Breast epithelium (tissue), 4 donors: ENCODE measurements at places on chromosomes 4 and X. TPM values are rescaled to one million over a fixed set of nuclear protein-coding genes. Genes with fewer than 3 reads are reported as not detected.
A peak's percentile ranks its signal among the peaks of the same experiment; 100 is the strongest.

RLIM gene
- total RNA-seq: 45.1 TPM

MAGEC3 gene
- not detected for total RNA-seq

RPS6KA6 gene
- total RNA-seq: 5.2 TPM

- DNase-seq: no peak
Observed at GRCh38 chr4:153014460-153014859, 78.3 kb downstream of the FHDC1 start.

GRCh38 chr4:140256941-140257340, 103.0 kb upstream of the MAML3 start:
- no peak for DNase-seq

DNA sequence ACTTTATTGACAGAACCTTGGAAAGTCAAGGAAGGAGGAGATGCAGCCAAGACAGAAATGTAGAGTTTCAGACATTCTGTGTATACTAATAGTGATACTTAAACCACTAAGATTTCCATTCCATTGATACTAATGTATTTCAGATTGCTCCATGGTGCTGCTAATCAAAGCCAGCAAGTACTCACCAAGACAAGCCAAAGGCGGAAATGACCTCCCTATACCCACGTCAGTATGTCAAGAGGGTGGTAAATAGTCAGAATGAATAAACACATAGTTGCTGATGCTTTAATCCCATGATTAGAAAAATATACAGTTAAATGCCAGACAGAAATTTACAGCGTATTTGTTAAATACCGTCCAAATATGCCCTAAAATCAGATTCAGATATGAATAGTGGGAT, 417.8 kb upstream of the INTU start:
- DNase-seq: no peak

DNA sequence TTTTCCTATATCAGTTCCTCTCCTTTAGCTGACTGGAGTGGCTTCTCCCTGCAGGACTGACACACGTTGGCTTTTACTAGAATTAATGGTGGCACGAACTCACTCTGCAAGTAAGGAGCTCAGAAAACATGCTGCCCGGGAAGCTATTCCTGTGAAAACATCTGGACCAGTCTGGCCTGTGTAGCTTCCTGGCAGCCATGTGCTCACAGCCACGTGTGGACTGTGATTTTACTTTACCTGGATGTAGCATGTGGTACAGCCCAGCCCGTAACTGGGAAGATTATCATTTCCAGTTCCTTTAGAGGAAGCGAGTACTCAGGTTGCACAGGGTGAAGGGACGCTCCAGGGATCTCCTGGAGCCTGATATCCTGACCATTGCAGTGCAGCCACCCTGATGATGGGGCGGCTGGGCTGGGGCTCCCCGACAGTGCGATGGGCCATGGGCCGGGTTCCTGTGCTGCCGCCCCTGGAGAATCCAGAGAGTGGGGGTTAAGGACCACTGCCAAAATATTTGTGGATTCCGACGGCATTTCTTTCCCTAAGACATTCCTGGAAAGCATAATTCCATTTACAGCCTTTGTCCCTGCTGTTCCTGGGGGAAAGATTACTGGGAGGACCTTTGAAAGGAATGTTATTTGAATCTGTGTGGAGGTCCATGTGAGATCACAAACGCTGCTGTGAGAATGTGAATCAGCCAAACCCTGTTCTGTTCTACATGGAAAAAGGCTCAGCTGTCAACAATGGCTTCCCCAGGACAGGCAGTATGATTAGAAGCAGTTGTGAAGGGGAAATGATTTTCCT, 35.0 kb downstream of the PROM1 start:
- no peak for DNase-seq

DNA sequence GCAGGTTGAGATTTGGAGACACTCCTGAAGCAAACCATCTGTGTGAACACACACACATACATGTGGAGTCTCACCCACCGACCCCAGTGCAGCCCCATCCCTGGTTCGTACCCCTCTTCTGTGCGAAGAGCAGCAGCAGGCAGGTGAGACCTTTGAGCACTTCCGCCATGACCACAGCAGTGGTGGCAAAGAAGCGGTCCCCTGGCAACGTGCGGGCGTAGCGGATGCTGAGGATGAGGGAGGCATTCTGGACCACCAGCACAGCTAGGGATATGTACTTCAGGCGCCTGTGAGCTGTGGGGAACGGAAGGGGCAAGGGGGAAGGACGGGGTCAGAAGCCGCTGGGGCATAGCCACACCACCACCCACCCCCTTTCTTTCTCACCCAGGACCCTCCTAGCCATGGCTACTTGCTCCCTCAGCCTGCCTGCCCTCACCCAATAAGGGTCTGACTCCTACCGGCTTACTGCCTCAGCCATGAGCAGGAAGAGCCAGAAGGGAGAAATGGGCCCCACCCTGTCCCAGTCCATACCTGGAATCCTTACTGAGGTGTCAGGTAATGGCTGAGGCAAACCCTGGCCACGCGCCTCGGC, 1.6 kb downstream of the SLC35A2 start:
- DNase-seq: no peak

DNA sequence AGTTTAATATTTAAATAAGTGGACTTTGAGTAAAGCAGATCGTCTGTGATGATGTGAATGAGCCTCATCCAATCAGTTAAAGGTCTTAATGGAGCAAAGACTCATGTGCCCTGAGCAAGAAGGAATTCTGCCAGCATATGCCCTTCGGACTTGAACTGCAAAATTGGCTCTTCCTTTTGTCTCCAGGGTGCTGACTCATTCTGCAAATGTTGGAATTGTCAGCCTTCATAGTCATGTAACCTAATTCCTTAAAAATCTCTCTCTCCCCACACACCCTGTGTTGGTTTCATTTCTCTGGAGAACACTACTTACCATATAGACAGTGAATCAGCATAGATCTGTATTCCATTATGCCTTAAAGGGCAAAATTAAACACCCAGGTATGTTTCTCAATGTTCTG, 609.8 kb upstream of the GALNTL6 start:
- DNase-seq: no peak

GRCh38 chr4:31045724-31046318, 325.7 kb downstream of the PCDH7 start:
- no peak for DNase-seq

BEND2 gene
- total RNA-seq: not detected

GRCh38 chrX:12378706-12379105, 240.4 kb downstream of the FRMPD4 start:
- DNase-seq: no peak

GRCh38 chr4:6264225-6264540, 5.5 kb upstream of the WFS1 start:
- DNase-seq: no peak

DNA sequence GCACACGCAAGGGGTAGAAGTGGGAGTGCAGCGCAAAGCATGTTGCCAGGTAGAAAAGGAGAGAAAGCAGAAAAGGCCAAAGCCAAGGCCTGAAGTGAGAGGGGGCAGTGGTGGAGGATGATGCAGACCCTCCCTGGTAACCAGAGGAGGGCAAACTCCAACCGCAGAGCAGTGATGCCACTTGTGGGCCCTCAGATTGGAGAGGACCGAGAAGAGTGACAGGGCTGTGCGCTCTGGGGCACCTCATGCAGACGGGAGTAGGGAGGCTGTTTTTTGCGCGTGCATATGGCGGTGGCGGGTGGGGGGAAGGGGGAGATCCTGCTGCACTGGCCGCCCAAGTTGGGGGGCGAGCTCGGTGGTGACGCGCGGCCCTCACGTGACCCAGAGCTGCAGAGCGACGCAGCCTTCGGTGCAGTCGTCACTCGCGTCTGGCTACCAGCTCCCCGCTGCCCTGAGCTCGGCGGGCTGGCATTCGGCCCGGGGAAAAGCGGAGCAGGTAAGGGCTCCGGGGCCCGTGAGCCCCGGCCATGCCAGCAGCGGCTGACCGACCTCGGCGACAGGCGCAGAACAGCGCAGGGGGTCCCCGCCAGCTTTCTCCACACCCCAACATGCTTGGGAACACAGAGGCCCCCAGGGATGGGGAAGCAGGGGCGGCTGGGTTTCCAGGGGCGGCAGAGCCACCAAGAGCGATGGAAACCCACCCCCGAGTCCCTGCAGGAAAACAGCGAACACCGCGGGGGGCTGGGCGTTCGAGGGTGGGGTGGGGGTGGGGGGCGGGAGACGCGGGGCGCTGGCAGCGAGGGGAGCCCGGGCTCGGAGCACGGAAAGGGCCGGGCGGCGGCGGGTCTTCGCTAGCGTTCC, at the start of gene BEX3:
TSS of gene BEX3 (plus strand) at position 421 of the 861 bp plus-strand sequence. CDS start 984 bp downstream, outside the sequence.
- DNase-seq: peak; percentile 34

GRCh38 chr4:104571341-104571740, 76.6 kb upstream of the CXXC4 start:
- DNase-seq: no peak

CCNA2 gene
- 3.8 TPM for total RNA-seq
